Stimulated activated CD8-positive, alpha-beta memory T cell treated with anti-CD3 and anti-CD28 coated beads, Interleukin-7, amount 100 ng/mL, for 24 hours (primary cell): ENCODE measurements at places on chromosomes 1 and 21.

DNA sequence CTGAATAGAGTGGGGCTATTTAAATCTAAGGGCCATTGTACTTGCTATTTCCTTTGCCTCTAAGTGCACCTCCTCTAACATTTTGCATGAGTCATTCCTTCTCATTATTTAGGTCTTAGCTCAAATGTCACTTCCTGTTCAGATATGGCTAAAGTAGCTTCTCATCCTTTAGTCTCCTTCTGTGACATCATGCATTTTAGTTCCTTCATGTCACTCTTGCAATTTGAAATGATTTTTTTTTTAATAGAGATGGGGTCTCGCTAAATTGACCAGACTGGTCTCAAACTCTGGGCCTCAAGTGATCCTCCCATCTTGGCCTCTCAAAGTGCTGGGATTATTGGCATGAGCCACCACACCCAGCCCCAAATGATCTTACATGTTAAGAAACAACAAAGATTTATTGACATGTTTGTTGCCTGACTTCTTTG lies 6.6 kb downstream of the TBX19 start:
- no peak for DNase-seq

GRCh38 chr1:196638466-196638865 lies 13.4 kb upstream of the CFH start:
- DNase-seq, result no peak

DNA sequence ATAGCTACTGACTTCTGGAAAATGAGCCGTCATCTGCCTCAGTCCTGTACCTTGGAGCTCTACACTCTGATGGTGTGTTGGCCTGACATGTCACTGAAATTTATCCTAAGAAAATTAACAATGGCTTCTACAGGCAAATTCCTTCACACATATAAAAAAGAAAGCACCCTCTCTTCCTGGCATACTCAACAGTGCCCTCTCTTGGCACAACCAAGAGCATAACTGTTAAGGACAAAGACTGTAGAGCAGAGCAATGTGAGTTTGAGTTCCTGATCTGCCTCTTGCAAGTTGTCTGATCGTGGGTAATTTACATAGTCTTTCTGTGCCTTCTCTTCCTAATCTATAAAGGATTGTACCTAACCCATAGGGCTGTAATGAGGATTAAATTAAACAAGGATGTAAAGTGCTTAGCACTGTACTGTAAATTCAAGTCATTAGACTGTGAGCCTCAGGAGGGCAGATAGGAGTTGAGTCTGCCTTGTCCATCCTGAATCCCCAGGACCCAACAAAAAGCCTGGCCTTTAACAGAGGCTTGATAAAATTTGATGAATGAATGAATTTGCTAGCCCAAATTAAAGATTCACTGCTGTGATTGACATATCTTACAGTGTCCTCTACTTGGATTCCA lies 83.5 kb downstream of the SYF2 start:
- no peak for DNase-seq

DNA sequence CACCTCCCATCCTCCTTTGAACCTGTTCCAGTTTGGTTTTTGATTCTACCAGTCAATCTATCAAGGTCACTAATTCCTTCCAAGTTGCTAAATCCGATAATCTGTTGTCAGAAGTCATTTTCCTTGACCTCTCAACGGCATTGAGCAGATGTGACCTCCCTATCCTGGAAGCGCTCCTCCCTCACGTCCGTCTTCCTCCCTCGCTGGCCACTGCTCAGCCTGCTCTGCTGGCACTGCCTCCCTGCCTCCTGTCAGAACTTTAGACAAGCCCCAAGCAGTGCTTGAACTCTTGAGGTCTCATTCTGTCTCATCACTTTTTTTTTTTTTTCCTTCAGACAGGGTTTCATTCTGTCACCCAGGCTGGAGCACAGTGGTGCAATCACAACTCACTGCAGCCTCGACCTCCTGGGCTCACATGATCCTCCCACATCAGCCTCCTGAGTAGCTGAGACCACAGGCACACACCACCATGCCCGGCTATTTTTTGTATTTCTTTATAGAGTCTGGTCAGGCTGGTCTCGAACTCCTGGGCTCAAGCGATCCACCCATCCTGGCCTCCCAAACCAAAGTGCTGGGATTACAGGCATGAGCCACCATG lies 4.4 kb upstream of the ACOT7 start:
- no peak for DNase-seq

DNA sequence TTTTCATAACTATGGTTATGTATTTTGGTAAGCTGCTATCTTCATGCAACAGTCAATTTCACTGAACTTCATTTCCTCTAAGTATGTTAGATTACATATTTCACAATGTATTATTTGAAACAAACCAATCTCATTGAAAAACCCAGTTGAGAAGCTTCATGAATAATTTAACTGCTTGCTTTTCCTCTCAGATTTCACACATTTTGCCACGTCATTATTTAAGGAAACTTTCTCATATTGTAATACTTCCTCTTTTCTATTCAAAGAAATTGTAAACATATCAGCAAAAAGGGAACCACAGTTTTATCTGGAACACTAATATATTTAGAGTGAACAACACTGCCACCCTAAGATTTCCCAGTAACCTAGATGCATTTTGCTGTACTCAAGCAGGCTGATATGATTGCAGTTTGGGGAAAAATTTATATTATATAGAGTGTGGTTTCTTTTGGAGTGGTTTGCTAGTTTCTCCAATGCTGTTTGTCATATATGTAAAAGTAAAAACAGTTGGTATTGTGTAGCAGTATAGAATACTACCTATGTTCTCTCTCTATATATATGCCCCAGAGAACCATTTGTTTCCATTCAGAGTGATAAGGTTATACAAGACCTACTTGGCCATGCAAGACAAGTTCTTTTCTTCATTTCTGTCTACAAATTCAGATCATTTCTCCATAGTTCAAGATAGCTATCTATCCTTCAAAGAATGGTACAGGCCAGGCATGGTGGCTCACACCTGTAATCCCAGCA lies 28.4 kb upstream of the AHCTF1 start:
- DNase-seq, result no peak

DNA sequence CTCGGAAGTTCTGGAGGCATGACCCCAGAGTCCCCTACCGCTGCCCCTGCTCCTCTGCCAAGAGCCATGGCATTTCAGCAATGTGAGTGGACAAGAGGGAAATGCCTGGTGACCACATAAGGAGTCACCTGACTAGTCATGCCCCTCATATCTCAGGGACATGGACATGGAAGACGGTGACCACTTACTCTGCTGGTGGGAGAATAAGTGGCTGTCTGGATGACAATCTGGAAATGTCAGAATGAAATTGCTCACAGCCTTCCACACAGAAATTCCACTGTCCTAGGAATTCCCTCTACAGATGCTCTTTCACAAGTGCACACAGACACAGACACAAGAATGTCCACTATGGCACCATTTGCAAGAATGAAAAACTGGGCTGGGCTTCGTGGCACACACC lies 24.3 kb upstream of the PLEKHG5 start:
- no peak for DNase-seq

- no peak for DNase-seq
These were observed 253.1 kb downstream of the OMA1 start for GRCh38 chr1:58293388-58293787.

- no peak for DNase-seq
These were observed 529 bp downstream of the MPZL1 start for GRCh38 chr1:167722152-167722869.

DNA sequence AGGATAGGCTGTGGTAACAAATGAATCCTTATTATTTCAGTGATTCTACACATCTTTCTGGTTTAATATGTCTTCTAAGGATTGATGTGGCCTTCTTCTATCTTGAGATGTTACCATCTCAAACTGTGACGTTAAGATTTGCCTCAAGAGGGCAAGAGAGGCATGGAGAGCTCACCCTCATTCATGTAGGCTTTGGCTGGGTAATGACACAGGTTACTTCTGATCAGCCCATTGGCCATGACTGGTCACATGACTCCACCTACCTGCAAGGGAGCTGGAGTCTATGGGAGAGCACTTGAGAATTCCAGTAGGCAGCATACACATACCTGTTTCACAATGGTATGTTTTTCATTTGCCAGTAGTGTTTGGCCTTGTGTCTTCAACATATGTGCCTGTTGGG lies 30.0 kb downstream of the CACHD1 start:
- DNase-seq, result no peak

GRCh38 chr1:55519937-55520683 lies 304.9 kb upstream of the USP24 start:
- DNase-seq, result no peak

GRCh38 chr1:178536844-178537371 lies 24.0 kb downstream of the TEX35 start:
- no peak for DNase-seq

GRCh38 chr1:234119431-234119830 lies 215.0 kb downstream of the SLC35F3 start:
- no peak for DNase-seq

- no peak for DNase-seq
These were observed 33.9 kb downstream of the TMEM63A start for GRCh38 chr1:225848030-225848955.

DNA sequence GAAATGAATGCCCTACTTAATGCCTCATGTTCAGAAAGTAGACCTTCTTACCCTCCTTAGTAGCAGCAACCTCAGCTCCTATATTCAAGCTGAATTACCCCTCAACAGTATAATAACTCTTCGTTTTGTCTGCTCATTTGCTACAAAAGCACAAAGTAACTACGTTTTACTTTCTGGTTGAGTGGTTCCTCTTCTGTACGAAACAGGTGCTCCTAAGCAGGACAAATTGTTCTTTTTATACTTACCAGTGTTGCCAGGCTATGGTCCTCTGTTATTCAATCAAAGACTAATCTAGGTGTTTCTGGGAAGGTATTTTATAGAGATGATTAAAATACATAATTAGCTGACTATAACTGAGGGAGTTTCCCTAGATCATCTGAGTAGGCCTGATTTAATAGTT lies 484.2 kb upstream of the ADAMTS5 start:
- no peak for DNase-seq

GRCh38 chr1:54548389-54549044 lies 489 bp downstream of the ACOT11 start:
- no peak for DNase-seq

DNA sequence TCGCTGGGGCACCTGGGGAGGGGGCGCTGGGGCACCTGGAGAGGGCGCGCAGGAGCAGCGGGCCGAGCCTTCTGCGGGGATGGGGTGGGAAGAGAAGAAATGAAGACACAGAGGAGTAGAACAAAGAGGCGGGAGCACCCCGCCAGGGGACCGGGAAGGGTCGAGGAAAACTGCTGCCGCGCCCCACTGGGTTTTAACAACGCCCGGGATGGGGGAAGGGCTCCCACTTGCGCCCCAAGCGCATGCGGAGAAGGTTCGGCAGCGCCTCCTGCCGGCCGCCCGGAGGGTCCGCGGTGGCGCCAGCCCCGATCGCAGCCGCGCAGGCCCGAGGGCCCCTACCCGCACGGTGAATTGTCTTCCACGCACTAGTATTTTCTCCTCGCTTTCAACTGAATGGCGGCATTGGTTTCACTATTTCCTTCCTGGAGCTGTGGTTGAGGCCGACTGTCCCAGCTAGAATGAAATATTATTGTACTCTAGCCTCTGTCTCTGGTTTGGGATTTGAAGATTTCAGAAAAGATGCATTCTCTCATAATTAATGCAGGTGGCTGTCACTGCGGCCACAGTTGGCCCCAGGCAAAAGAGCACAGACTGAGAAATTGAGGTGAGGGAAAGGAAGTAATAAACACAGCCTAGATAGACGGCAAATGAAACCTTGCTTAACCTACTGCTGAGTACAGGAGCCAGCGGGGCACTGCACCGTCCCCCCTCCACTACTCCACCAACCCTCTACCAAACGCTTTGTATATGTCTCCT lies 57.3 kb downstream of the MAB21L3 start:
- DNase-seq, result peak; percentile 73

DNA sequence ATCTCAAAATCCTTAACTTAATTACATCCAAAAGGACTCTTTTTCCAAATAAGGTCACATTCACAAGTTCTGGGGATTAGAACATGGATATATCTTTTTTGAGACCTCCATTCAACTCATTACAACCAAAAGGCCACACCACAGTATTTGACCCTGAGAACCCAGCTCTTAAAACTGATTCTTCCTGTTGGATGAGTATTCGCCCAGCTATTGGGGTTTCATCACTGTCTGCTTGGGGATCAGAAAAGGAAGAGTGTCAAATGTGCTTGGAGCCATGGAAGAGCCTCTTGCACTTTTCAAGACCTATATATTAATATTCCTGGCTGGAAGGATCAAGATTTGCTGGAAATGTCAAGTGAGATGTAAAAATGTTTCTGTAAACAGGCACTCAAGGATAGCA lies 5.4 kb upstream of the TINAGL1 start:
- no peak for DNase-seq

- no peak for DNase-seq
These were observed 145.3 kb upstream of the COL6A1 start for GRCh38 chr21:45836268-45836655.

GRCh38 chr1:208221291-208221622 lies 22.9 kb downstream of the PLXNA2 start:
- DNase-seq, result no peak

DNA sequence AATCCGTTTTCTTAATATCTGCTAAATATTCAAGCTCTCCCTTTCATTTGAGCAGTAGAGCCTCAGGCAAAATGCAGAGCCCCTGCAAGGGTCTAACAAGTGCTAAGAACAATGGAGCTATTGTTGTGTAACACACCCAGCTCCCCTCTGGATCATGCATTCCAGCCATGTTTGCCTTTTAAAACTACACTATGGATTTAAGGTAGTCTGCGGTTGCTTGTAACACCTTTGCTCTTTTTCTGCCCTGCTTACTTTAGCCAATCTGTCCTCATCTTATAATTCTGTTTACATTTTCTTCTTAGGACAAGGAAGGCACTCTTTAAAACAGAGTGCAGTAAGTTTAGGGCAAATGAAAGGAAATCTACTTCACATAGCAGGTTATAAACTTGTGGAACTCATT lies 60.0 kb upstream of the C1orf105 start:
- DNase-seq, result no peak

DNA sequence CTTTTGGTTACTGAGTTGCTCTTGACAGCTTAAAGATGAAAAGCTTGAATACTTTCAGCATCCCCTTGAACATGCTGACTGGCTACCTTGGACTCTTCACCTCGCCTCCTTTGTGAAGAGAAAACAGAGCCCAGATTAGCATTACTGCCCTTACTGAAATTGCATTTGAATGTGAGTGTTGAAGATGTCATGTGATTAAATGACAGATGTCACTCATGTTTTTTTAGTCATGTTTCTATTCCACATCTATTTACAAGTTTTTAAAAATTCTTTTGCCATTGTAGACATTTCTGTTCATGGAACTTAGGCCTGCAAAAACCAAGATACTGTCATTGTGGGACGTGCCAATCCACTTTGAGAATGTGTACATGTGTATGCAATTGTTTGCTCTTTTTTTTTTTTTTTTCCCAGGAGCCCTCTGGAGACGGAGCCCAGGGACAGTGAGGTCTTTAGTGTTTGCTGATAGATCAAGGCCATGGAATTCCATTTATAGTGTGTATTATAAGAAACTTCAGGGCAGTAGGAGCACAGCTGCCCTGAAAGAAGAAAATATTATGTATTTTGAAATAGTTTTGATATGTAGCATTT lies 25.7 kb upstream of the IVNS1ABP start:
- no peak for DNase-seq

DNA sequence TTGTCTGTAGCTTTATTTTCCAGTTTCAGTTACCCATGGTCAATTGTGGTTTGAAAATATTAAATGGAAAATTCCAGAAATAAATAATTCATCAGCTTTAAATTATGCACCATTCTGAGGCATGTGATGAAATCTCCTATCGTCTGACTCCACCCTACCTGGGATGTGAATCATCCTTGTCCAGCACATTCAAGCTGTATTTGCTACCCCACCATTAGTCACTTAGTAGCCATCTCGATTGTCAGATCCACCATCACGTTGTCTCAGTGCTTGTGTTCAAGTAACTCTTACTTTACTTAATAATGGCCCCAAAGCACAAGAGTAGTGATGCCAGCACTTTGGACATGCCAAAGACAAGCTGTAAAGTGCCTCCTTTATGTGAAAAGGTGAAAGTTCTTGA lies 4.0 kb downstream of the STPG1 start:
- DNase-seq, result no peak
